Activated CD8-positive, alpha-beta T cell treated with anti-CD3 and anti-CD28 coated beads for 36 hours (primary cell): ENCODE measurements at places on chromosomes 5 and 9. TPM values are rescaled to one million over a fixed set of nuclear protein-coding genes. Genes with fewer than 3 reads are reported as not detected.

IFNB1 gene
- 0.87 TPM for total RNA-seq

LCN15 gene
- total RNA-seq, result not detected

GABRA6 gene
- not detected for total RNA-seq

TAF1L gene
- total RNA-seq, result not detected

VCP gene
- total RNA-seq, result 215 TPM

ZNF366 gene
- not detected for total RNA-seq

PPP1R26 gene
- total RNA-seq, result 0.58 TPM

UIMC1 gene
- total RNA-seq, result 57.0 TPM

GPX3 gene
- not detected for total RNA-seq

- DNase-seq, result no peak
These were observed 2378.4 kb upstream of the WWC1 start for GRCh38 chr5:165913059-165913458.

GRCh38 chr9:130713286-130713960, 19.8 kb downstream of the EXOSC2 start:
- DNase-seq, result no peak

DNA sequence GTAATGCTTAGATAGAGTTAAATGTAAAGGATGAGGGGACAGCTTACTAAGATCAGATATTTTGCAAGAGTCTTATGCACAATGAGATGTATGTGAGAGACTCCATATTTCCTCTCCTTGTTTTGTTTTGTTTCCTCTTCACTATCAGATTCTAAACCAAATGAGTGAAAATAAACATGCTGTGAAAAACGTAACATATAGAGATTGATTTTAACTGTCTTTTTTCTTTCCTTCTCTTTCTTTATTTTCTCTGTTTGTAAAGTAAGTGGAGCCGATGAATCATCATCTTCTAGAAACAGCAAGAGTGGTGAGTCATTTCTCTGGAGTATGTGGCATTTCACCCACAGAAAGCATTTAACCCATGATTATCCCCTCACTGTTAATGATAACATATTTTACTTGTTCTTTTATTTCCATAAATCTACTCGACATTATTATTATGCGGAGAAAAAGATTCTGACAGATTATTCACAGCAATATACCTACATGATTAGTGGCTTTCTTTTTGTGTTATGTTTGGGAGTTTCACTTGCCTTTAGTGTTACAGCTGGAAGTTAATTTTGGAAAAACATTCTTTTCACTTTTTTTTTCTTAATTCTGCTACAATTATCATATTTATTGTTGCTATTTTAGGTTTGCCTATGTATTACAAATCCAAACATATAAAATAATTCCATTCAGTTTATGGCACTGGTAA, 2.1 kb upstream of the ANXA1 start:
- DNase-seq, result peak; percentile 42

- DNase-seq, result peak; percentile 57
These were observed at the start of gene ARL14EPL for GRCh38 chr5:116032094-116032517. ARL14EPL (plus strand) TSS chr5:116032472; CDS start chr5:116051466, 18,994 bp downstream.

DNA sequence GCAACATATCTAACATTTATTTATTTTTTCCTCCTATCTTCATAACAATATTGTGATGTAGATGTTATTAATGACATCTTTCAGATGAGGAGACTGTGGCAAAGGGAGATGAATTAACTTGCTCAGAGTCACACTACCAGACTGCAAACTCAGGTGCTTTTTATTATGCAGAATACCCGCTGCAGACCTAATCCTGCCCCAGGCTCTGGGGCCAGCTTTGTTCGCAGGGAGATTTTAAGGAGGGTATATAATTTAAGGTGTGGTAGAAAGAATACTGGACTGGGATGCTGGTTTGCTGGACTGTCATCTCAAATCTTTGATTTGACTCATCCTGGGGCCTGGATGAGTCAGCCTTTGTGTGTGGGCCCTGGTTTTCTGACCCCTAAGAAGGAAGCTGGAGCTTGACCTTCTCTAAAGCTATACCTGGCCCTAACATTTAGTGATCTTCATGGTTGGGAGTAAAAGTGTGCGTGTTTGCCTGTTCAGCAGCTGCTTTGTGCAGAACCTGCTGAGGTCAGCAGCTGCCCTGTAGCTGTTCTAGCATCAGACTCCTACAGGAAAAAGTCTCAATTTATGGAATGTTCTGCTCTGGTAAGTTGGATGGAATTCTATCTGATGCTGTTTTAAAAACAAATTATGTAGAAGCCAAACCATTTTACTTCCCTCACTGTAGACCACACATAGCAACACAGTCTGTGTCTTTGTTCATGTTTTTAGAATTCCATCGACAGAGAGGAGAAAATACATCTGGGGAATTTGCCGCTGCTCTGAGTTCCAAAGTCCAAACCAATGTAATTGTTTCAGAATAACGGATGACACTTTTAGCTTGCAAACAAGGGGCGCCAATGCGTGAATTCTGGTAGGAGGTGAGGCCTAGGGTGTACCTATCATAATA, 4.5 kb downstream of the SLC36A1 start:
- no peak for DNase-seq

GRCh38 chr9:94734054-94734754, 7.7 kb downstream of the AOPEP start:
- DNase-seq, result no peak

- no peak for DNase-seq
These were observed 36.8 kb downstream of the NSG2 start for GRCh38 chr5:174082286-174082685.

GRCh38 chr9:68927165-68927564, 86.7 kb downstream of the PRKACG start:
- DNase-seq, result no peak
